Activated CD4-positive, CD25-positive, alpha-beta regulatory T cell treated with anti-CD3 and anti-CD28 coated beads, Interleukin-2, amount 50 U/mL, for 16 hours (primary cell): ENCODE measurements at places on chromosomes 5 and 9.

DNA sequence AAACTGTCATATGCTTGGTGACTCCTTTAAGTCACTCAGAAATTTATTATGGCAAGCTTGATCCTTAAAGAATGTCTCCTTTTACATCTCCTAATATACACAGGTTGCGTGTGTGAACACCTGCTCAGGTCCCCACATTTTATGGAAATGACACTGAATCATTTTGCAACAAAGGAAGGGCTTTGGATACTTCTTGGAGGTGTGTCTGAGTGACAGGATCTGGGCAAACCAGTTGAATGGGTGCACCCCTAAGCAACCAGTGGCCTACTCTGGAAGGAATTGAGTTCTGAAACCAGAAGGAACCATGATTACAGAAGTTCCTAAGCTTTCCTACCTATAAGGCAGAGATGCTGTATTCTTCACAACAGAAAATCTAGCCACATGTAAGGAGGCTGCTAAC lies 483.9 kb upstream of the KLF4 start:
- no peak for DNase-seq

GRCh38 chr9:114759512-114760341 lies 46.1 kb downstream of the TNFSF15 start:
- no peak for DNase-seq

- DNase-seq = no peak
Observed at GRCh38 chr5:173845321-173845720, 42.8 kb upstream of the CPEB4 start.

GRCh38 chr5:148469501-148469935 lies 85.8 kb downstream of the FBXO38 start:
- DNase-seq = no peak

DNA sequence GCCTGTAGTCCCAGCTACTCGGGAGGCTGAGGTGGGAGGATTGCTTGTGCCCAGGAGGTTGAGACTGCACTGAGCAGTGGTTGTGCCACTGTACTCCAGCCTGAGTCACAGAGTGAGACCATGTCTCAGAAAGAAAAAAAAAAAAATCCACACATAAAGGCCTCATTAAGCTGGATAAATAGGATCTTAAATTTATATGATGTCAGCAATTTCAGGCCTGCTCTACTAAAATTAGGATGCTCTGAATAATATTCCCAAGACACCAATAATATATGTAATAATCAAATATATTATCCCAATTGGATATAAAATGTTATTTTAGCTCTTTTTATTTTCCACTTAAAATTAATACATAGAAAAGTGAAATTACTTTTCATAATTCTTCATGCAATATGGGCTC lies 43.6 kb downstream of the NLN start:
- DNase-seq = no peak
